ENCODE measurements at places on chromosomes 3 and 15. TPM values are rescaled to one million over a fixed set of nuclear protein-coding genes. Genes with fewer than 3 reads are reported as not detected.

The GNB5 gene
- 41.2 TPM for total RNA-seq

GRCh38 chr15:74995779-74996765 is 709 bp downstream of the SCAMP5 start:
- DNase-seq: no peak

The HOMER2 gene
- 34.1 TPM for total RNA-seq

DNA sequence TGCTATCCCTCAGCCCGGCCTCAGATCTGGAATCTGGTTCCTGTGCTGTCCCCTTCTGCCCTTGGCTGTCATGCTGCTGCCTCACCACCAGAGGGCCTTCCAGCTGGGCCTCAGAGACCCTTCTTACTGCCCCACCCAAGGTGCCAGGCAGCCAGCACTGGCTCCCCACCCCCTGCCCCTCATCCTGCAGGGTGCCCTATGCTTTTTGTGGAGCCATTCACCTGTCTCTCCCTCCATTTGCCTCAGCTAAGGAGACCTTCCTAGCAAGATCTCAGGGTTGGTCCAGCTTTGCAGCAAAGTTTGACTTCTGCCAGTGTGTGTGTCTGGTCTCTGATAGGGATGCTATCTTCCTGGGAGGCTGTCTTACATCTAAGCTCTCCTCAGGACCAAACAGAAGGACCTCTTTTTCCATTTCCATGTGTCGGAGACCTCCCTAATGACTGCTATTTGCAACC is 1.9 kb upstream of the VWA5B2 start:
- DNase-seq: peak; percentile 18

GRCh38 chr3:187828579-187829452 is 83.5 kb upstream of the BCL6 start:
- DNase-seq: no peak

DNA sequence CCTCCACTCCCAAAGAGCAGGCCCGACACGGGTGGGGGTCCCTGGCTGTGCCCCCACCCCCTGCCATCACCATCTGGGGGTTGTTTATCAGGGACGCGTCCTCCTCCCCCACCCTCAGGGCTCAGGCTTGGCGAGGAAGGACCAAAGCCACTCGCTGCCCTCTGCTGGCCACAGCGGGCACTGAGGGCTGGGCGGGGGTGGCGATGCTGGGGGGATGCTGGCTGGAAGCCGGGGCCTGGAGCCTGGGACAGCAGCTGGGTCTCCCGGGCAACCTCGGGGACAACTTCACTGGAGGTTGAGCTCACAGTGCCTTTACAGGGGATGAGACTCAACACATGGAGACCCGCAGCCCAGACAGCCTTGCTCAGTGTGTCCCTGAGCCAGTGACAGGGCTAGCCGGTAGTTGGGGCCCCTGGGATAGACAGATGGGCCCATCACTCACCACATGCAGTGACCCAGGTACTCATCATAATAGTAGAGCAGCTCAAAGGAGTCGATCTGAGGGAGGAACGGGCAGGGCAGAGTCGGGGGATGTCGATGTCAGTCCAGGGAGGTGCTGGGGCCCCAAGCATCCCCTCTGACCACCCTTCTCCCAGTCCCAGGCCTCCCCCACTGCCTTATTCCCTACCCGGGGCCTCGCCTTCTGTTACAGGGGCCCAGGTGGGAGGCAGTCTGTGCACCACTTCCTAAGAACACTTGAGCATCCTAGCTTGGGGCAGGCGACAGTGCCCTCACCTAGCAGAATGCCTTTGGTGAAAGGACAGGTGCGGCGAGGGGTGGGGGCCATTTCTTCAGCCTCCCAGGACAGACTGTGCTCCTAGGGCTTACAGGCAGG is 5.9 kb upstream of the CALML4 start:
- DNase-seq: no peak

GRCh38 chr3:18434711-18435110 is 9.6 kb upstream of the SATB1 start:
- no peak for DNase-seq

GRCh38 chr3:7695049-7695448 is 806.6 kb upstream of the LMCD1 start:
- DNase-seq: no peak

GRCh38 chr15:58484791-58485600 is 53.2 kb downstream of the LIPC start:
- no peak for DNase-seq

The GOLGA8B gene
- 18.7 TPM for total RNA-seq

The GPR171 gene
- not detected for total RNA-seq

- DNase-seq: no peak
Measured at GRCh38 chr3:100331660-100332059, 2.9 kb upstream of the NIT2 start.

DNA sequence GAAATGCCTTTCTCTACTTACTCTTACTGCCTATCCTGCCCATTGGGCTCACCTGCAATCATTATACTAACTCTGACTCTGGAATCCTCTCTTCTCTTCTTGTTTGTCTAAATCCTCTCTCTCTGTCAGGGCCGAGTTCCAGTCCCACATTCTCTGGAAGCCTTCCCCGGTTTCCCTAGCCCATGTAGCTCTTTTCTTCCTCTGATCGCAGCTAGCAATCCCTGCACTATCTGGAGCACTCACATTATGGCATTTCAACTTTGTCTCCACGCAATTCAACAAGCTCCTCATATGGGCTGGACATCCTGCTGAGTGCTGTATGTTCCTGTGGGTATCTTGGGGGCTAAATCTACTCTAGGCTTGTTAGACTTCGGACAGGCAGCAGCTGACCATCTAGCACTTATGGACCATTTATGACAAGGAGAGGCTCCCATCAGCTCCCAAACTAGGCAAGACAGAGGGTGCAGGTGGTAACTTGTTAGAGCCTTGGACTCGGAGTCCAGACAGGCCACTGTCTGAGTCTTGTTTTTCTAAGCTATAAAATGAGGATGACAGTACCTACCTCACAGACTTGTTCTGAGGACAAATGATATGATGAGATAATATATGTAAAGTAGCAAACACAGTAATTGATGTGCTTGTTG is 58.3 kb downstream of the EPHB3 start:
- DNase-seq: no peak

DNA sequence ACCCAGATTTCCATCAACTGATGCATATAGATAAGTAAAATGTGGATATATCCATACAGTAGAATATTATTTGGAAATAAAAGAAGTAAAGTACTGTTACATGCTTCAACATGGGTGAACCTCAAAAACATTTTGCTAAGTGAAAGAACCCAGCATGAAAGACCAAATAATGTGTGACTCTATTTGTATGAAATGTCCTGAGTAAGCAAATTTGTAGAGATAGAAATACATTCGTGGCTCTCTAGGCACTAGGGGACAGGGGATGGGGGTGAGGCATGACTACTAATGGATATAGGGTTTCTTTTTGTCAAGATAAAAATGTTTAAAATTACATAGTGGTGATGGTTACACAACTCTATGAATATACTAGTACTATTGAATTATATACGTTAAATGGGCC is 163.7 kb downstream of the KLHL25 start:
- DNase-seq: no peak

- no peak for DNase-seq
Measured at GRCh38 chr3:183309276-183309675, 56.2 kb downstream of the B3GNT5 start.

- DNase-seq: no peak
Measured at GRCh38 chr3:129984125-129984524, 9.6 kb downstream of the TRH start.

The GOLGA6L7 gene
- total RNA-seq: not detected

The NEK10 gene
- total RNA-seq: 8.4 TPM

DNA sequence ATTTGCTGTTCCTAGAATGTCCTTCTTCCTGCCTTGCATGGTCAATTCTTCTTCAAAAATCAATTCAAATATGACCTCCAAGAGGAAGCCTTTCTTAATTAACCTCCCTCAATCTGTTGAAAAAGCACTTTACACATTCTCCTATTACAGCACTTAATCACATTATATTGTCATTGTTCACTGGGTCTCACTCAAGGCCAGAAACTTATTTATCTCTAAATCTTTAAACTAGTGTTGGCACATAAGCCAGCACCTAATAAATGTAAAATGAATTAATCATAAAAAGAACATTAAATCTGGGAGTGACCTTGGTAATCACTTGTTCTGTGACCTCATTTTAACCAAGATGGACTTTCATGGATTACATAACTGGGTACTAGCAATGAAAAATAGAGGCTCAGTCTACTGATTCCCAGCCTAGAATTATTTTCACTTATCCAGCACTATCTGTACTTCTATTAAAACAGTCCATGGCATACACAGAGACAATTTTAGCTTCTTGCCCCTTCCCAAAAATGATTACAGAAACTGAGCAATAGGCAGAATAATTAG is 22.1 kb downstream of the MSL2 start:
- DNase-seq: no peak

DNA sequence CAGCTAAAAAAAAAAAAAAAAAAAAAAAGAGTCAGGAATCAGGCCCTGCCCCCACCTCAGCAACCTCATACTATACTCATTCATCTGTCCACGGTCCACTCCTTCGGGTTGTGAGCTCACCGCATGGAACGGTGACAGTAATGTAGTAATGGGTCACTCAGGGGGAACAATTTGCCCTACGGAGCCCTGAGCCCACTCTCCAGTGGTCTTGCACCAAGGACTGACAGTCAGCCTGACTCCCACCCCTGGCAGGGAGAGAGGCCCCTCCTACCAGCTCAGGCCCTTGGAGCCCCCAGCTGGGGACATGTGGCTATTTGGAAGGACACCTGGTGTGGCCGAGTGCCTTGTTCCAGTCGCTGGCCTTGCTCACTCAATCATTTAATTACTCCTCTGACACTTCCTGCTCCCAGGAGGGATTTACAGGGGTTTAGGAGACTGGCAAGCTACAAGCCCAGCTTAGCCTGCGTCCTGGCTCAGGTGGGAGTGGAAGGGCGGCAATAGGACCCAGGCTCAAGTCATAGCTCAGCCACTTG is 19.9 kb upstream of the CACNA2D2 start:
- DNase-seq: no peak

The FGF12 gene
- 4.9 TPM for total RNA-seq

The GPR156 gene
- total RNA-seq: 1.6 TPM

DNA sequence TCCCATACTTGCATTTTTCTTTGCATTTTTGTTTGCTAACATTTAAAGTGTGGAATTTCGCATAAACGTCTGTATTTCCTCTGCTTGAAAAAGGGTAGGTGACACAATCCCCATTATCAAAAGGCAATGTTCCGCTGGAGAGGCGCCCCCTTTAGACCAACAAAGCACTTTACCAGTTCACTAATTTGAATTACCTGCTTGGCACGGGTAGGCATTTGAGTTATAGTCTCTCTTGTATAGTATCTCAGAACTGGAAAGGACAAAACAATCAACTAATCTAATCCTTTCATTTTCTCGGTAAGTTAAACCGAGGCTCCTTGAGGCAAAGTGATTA is 775 bp upstream of the CCDC39 start:
- DNase-seq: peak; percentile 19

- peak; percentile 49 for DNase-seq
Measured at GRCh38 chr15:55277116-55277564, 12.5 kb downstream of the RAB27A start.

DNA sequence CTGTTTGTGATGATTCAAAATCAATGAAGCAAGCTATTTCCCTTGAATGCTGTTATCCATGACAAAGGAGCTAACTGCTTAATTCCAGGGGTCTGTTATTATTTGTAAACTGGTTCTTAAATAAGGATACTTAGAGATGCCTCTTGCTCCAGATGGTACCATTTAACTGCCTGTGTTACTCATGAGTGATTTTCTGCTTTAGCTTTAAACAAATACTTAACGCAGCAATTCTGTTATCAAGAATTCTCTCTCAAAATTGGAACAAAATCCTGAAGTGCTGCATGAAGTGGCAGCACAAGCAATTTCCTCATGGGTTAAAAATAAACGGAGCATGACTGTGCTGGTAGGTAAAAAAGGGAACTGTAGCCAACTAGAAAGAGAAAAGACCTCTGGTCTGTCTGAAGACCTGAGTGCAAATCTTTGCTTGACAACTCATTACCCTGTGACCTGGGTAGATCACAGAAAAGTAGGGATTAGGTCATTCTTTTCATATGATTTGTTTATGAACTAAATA is 62.5 kb upstream of the GBE1 start:
- no peak for DNase-seq

- no peak for DNase-seq
Measured at GRCh38 chr3:95387242-95388021, 1324.6 kb downstream of the NSUN3 start.

DNA sequence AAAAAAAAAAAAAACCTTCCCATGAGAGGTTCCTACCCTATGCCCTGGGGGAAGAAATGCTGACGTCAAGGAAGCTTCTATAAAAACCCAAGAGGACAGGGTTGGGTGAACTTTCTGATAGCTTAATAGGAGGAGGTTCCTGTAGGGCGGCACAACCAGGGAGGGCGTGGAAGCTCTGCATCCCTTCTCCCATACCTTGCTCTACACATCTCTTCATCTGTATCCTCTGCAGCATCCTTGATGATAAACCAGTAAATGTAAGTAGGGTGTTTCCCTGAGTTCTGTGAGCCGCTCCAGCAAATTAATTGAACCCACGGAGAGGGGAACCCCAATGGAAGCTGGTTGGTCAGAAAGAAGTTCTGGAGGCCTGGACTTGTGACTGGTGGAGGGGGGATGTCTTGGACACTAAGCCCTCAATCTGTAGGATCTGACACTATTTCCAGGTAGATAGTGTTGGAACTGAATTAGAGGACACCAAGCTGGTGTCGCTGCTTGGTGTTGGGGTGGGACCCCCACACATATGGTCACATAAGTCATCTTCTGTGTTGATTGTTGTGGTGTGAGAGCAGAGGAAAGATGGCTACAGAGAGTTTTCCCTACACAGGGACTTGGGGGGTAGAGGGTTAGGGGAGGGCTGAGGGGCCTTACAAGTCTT is 91.5 kb downstream of the ST6GAL1 start:
- DNase-seq: no peak

- DNase-seq: peak; percentile 85
Measured at GRCh38 chr15:80179025-80179759, 26.4 kb downstream of the FAH start.

The MAP4 gene
- total RNA-seq: 66.0 TPM

The MYL3 gene
- total RNA-seq: 0.57 TPM

The ATP13A4 gene
- total RNA-seq: not detected

The AMIGO3 gene
- 1.0 TPM for total RNA-seq

- no peak for DNase-seq
Measured at GRCh38 chr3:46442576-46443530, 21.9 kb downstream of the LTF start.

DNA sequence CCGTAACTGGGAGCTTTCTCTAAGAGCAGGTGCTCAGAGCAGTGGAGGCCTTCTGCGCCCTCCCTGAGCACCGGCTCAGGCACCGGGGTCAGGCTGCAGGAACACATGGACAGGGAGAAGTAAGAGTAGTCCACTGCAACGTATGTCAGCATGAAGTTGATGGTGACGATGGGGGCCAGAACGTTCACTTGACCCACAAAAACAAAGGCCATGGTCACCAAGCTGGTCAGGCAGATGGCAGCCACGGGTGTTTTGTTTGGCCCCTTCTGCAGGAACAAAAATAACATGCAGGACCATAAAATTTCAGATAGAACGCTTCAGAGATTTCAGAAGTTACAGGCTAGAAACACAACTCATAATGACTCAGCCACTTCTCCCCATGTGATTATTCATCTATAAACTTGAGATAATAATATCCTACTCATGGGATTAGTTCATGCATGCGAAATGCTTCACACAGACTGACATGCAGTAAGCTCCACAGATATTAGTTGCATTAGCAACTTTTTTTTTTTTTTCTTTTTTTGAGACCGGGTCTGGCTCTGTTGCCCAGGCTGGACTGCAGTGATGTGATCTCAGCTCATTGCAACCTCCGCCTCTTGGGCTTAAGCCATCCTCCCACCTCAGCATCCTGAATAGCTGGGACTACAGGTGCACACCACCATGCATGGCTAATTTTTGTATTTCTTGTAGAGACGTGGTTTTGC is 52.2 kb upstream of the HEG1 start:
- peak; percentile 88 for DNase-seq

The TGM5 gene
- total RNA-seq: 0.14 TPM
